OCI-M1 (cell line): ENCODE measurements at places on chromosomes 2 and 18.
A peak's percentile ranks its signal among the peaks of the same experiment; 100 is the strongest.

DNA sequence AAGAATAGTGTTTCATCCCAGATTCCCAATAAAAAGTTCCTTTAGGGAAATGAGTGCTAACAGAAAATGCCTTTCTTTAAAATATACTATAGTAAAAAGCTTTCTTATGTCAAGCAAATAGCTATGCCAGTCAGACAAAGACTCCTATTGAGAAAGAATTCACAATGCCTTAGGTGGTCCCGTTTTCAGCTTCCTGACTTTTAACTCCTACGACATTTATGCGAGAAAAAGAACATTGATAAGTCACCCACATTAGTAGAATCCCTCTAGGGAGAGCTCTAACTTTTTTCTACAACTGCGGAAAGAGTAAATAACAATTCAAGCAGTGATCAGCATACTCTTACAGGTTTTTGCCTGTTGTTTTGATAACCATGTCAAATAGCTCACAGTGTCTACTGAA is 750.8 kb upstream of the ACVR2A start:
- no peak for DNase-seq

DNA sequence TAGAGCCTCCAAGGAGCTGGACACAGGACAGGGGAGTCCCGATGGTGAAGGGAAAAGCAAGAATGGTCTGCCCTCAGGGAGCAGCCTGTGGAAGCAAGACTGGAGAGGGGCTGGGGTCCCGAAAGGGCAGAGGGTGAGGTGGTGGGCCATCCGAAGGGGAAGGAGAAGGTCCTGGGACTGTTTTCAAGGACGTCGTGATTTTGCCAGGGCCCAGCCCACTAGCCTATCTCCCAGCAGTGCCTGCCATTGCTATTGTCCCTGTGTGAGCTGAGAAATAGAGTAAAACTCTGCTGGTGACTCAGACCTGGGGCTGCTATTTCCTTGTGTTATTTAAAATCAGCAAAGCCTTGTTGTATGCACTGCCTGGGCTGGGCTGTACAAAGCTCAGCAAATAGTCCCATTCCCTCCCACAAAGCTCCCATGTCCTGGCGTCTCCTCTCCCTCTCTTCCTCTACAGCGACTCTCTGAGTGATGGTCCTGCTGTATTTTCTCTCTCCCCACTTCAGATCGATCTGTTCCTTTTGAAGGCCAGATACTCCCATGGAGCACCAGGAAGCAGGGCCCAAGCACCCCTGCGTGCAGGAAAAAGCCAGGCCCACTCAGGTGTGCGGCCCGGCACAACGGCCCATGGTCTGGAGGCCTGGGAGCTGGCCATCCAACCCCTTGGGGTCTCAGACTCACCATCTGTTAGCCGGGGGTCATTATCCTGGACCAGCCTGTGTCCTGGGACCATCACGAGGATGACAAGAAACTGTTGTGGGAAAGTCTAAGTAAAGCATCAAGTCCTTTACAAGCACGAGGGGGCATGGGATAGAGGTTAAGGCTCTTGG is 65.0 kb upstream of the OTOF start:
- no peak for DNase-seq

DNA sequence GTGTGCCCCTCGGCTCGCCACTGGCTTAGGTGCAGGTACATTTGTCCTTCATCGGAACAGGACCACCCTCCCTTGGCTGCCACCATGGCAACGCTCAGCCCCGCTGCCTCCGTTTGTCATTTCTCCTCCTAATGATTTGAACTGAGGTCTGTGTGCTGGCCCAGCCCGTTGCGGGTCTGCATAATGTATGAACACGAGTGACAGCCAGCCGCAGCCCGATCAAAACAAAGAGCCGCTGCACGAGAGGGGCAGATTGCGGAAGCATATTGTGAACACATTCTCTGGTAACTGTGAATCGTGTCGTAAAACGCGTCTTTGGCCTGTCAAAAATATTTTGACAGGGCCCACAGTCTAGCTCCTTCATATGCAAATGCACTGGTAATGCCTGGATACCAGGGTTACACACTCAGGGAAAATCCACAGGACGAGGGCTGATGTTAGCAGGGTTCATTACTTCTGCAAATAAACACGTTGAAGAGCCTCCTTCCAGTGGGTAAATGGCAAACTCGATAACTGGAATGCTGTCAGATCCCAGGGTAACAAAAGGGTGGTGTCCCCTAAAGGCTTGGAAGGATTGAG is 137.0 kb downstream of the AGAP1 start:
- no peak for DNase-seq

DNA sequence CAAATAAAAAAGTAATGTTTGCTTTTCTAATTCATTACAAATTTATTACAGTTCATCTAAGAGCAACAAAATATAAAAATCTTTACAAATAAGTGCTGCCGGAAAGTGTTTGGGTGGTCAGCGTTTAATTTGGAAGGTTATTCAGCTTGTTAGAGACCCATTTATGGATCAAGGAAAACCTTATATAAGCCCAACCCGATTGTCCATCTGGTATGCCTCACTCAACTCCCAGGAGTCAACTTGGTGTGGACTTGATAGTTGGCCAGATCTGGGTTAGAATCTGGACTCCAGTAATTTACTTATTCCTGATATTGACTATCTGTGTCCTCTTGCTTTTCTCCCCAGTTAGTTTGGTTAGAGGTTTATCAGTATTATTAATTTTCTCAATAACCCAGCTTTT is 106.2 kb downstream of the KCTD1 start:
- no peak for DNase-seq

GRCh38 chr18:71329563-71329962 is 1040.7 kb downstream of the SOCS6 start:
- no peak for DNase-seq

GRCh38 chr18:48535956-48536355 is 2.9 kb upstream of the CTIF start:
- no peak for DNase-seq

DNA sequence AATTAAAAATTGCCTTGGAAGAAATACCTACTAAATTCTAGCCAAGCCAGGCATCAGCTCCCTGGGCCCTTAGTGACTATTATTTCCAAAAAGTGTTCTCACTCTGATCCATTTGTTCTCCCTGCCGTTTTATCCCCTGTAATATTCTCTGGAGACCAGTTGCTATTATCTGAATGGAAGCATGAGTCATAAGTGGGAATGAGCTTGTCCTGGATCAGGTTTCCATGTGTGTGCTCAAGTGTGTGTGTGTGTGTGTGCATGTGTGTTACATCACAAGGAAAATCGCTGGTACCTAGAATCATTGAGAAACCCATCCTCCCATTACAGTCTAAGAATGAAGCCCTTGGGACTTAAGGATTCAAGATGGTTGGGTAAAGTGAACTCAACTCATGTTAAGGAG is 130.3 kb upstream of the CXCR4 start:
- DNase-seq = no peak

- DNase-seq = no peak
Measured at GRCh38 chr2:65880436-65880835, 448.0 kb upstream of the SPRED2 start.

DNA sequence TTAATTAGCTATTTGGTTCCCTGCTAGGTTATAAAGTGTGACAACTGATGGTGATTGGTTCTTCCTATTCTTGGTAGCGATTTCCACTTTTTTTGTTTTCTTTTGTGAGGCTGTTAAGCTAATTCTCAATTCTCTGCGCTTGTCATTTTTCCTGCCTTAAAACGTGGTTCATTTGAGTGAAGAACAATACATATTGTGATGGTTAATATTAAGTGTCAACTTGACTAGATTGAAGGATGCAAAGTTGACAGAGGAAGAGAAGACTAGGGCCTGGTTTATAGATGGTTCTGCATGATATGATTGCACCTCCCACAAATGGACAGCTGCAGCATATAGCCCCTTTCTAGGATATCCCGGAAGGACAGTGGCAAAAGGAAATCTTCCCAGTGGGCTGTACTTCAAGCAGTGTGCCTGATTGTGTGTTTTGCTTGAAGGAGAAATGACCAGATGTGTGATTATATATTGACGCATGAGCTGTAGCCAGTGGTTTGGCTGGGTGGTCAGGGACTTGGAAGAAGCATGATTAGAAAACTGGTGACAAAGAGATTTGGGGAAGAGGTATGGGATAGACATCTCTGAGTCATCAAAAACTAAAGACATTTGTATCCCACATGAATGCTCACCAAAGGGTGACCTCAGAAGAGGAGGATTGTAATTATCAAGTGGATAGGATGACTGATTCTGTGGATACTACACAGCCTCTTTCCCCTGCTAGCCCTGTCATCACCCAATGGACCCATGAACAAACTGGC is 39.4 kb upstream of the ZNF804A start:
- DNase-seq = peak; percentile 34

GRCh38 chr18:755506-755905 is 43.1 kb upstream of the ENOSF1 start:
- DNase-seq = peak; percentile 74

GRCh38 chr18:61582202-61582710 is 249.0 kb downstream of the CDH20 start:
- DNase-seq = no peak

GRCh38 chr2:43406651-43407279 is 180.4 kb upstream of the ZFP36L2 start:
- no peak for DNase-seq

DNA sequence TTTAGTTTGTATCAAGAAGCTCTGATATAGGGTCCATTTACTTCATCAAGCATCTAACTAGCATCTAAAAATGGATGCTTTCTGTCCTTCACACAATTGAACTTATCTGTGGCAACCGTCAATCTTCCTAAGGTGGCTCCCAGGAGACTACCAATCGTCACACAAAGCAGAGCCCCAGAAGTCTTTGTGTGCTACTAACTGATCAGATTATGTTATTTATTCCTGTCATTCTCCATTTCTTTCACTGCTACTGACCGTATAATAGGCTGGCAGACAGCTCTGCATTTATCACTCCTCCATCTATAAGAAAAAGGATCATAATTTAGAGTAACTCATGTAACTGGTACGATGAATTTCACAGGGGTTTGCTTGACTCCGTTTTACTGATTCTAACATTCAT is 585.0 kb upstream of the NXPH2 start:
- no peak for DNase-seq

- no peak for DNase-seq
Measured at GRCh38 chr2:172083628-172084394, 1.5 kb upstream of the DLX1 start.

DNA sequence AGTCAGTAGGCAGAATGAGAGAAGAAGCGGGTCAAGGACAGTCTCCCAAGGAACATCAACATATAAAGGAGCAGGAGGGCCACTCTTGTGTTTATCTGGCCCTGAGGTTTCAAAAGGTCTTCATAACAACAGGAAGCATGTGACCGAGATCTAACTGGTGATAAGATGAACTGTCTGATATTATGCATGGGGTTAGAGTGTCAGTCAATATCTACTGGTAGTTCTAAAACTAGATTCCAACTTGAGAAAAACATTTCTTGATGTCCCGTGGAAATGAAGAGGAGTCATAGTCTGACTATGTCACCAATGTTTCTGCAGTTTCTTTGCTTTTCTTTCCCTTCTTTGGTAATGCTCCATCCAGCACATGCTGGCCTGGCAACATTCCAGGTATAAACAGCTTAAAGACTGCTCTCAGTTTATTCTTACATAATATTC is 77.5 kb upstream of the ITPRID2 start:
- peak; percentile 18 for DNase-seq

GRCh38 chr18:55509631-55510324 is 78.2 kb downstream of the TCF4 start:
- peak; percentile 56 for DNase-seq

- DNase-seq = no peak
Measured at GRCh38 chr2:209937893-209938292, 64.5 kb upstream of the RPE start.

DNA sequence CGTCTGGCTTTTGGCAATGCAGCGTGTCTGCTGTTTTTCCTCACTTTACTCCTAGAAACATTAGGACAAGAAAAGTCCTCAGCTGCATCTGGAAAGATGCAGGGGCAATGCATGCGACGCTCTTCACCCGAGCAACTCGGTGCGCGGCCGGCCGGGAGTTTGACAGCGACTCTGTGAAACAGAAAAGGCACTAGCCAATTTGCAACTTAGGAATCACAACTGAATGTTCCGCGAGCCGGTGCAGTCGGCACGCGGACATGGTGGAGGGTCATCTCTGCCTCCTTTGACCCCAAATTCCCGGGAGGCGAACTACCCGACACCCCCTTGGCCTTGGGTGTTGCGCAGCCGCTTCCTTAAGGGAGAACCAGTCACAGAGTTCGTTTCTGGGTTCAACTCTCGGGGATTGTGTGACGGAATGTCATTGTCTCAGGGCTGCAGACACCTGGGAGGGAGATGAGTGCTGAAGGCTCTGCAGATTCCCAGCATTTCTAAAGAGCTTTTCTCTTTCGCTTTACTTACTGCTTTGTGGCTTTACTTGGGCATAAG is 9.8 kb downstream of the NR4A2 start:
- DNase-seq = no peak

DNA sequence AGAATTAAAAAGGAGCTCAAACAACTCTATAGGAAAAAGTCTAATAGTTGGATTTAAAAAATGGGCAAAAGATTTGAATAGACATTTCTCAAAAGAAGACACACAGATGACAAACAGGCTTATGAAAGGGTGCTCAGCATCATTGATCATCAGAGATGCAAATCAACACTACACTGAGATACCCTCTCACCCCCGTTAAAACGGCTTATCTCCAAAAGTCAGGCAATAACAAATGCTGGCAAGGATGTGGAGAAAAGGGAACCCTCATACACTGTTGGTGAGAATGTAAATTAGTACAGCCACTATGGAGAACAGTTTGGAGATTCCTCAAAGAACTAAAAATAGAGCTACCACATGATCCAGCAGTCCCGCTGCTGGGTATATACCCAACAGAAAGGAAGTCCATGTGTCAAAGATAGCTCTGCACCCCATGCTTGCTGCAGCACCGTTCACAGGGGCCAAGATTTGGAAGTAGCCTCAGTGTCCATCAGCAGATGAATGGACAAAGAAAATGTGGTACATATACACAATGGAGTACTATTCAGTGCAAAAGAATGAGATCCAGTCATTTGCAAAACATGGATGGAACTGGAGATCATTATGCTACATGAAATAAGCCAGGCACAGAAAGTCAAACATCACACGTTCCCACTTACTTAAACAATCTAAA is 46.7 kb upstream of the B3GNT7 start:
- DNase-seq = peak; percentile 42
